Stimulated activated CD8-positive, alpha-beta memory T cell treated with anti-CD3 and anti-CD28 coated beads, Interleukin-4, amount 100 ng/mL, for 48 hours (primary cell): ENCODE measurements at places on chromosomes 1 and 21.

DNA sequence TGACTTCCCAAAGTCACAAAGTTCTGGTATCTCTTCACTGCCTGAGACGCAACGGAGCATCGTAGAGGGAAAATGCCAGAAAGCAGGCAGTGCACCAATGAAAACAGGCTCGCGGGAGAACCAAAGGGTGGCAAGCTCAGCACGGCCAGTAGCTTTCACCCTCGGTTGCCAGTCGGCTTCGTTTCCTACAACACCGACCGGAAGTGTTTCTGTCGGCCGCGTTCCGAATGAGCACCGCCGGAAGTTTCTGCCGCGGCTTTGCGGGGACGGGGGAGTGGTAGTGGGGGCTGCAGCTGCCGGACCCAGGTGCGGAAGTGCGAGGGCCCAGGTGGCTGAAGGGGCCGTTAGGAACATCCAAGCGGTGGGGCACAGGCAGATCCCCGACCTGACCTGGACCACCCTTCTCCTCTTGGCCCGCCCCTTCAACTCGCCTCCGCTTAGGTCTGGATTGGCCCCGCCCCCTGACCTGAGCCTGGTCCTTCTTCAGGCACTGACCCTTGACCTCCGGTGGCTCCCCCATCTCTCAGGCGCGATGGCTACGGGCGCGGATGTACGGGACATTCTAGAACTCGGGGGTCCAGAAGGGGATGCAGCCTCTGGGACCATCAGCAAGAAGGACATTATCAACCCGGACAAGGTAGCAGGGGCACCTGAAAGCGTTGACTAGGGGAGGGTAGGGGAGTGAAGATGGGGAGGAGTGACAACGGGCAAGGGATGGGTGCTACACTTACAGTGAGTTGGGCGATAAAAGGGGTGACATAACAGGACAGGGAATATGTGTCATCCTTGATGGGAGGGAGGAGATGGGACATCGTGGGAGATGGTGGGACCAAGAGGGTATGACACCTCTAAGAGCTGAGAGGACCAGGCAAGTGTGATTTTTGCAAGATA is at the start of gene DMAP1:
Gene DMAP1, plus strand, starts transcription at position 250 of the 891 bp plus-strand sequence. Its CDS starts 283 bp downstream, at position 533.
- DNase-seq, result peak; percentile 91

DNA sequence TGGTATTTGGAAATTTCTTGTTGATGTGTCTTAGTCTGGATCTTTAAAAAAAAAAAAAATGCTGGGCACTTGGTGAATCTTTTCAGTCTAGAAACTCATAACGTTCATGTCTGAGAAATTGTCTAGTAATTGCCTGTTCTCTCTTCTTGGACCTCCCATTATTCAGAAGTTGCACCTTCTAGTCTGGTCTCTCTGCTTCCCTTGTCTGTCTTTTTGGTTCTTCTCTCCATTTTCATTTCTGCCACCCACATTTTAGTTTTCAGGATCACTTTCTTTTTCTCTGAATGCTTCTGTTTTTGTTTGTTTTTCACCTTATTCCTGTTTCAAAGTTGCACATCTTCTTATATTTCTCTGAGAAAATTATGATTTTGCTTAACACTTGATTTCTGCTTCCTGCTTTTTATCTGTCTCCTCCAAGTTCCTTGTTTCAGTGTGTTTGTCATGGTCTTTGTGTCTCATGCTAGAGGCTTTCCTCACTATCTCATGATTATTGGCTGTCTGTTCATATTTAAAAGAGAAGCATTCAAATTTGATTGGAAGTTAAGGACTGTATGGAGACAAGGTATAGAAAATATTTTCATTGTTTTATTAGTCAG is 21.3 kb downstream of the BACE2 start:
- no peak for DNase-seq

- DNase-seq, result no peak
These were observed 61.0 kb downstream of the IGSF5 start for GRCh38 chr21:39805983-39806382.

GRCh38 chr1:233503366-233503954 is 110.4 kb upstream of the KCNK1 start:
- DNase-seq, result no peak

DNA sequence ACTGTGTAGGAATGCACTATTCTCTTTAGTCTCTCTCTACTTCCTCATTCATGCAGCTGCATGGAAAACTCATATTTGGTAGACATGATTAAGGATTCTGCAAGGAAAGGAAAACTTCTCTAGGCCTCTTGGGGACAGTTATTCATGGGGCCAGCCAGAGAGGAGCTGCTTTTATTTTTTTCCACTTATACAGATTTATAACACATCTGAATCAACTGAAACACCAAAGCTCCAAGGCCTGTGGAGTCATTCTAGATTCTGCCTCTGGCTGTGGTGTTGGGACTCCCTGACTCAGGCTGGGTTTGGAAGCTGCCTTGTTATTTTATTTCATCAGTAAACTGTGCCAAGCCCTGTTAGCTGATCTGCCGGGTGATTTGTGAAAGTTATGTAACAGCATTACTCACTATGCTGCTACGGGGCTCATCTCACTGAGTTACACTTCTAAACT is 83.9 kb upstream of the EDEM3 start:
- no peak for DNase-seq

- no peak for DNase-seq
These were observed 115.2 kb downstream of the KIAA0319L start for GRCh38 chr1:35441926-35442579.

- no peak for DNase-seq
These were observed 22.5 kb downstream of the NTMT2 start for GRCh38 chr1:170168265-170168664.

- DNase-seq, result no peak
These were observed 112.9 kb downstream of the HLX start for GRCh38 chr1:220991959-220992704.

DNA sequence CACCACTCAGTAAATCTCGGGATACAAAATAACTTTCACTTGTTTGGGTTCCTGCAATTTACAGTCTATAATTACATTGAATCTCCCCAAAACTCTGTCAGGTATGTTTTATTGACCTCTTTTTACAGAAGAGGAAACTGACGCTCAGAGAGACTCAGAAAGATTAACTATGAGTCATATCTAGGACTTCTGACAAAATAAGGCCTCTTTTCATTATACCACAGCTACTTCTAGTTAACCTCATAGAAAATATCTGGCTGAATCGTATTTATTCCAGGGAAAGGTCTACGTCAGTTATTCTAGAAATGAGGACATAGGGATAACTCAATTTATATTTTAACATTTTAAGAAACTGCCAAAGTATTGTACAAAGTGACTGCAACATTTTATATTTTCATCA is 211.1 kb upstream of the FAM78B start:
- DNase-seq, result no peak

DNA sequence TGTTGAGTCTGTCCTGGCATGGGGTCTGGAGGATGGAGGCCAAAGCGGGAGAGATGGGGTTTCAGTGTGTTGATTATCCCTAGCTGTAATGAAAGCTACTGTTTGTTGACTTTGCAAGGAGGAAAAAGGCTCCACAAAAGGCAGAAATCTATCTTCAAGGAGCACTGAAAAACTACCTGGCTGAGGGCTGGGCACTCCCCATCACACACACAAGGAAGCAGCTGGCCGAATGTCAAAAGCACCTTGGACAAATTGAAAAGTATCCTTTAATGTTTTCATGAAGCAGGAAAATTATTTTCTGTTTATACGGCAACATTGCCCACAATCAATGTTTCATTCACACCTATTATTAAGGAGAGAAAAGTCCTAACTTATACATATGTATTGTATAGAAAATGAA is 27.8 kb upstream of the PWP2 start:
- no peak for DNase-seq

- peak; percentile 91 for DNase-seq
These were observed 94.7 kb downstream of the PPIAL4G start for GRCh38 chr1:148388260-148389026.

GRCh38 chr1:81600363-81600762 is 200.4 kb upstream of the ADGRL2 start:
- DNase-seq, result no peak

GRCh38 chr1:235093696-235094592 is 34.7 kb downstream of the TOMM20 start:
- peak; percentile 93 for DNase-seq

DNA sequence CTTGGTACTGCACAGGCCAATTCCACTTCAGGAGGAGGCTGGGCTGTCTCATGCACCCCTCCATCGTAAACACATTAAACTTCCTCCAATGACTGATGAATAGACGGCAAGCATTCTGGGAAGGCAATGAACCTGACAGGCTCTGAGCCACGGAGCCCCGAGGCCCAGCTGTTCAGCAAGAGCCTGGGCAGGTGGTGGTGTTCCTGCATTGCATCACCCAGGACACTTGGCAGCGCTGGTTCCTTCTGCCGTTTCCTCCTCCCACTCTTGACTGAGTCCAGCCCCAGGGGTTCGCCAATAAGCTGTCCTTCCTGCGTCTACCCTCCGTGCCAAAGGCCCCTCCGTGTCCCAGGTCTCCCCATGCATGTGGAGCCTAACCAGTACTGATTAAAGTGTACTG is 109.8 kb downstream of the JAK1 start:
- DNase-seq, result no peak

GRCh38 chr1:52751589-52752483 is 25.6 kb downstream of the ZYG11B start:
- DNase-seq, result no peak

DNA sequence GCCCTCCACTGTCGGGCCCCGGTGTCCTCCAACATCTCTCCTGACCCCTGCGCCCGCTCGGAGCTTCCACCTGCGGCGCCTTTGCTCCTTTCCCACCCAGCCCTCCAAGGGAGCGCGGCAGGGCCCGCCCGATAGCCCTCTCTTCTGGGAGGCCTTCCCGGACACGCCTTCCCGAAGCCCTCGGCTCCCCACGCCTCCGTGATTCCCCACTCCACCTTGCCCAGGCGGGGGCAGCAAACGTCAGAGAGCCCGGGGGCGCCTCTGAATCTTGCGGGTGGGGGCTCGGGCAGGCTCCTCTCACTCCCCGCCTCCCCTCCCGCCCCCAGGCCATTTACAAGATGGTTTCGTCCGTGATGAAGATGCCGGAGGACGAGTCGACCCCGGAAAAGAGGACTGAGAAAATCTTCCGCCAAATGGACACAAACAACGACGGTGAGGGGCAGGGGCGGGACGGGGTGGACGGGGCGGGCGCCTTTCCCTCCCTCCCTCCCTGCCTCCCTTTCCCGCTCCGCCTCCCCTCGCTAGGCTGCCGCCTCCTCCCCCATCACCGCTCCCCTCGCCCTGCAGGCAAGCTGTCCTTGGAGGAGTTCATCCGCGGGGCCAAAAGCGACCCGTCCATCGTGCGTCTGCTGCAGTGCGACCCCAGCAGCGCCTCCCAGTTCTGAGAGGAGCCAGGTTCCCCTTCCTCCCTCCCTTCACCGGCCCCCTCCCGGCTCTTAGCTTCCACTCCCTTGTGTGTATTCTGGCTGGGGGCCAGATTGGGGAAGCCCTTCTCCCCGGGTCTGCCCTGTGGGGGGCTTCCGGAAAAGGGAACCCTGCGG is 7.1 kb downstream of the HPCA start:
- peak; percentile 44 for DNase-seq

GRCh38 chr21:39800311-39800710 is 55.3 kb downstream of the IGSF5 start:
- no peak for DNase-seq

- DNase-seq, result no peak
These were observed 112.3 kb upstream of the IFFO2 start for GRCh38 chr1:19068639-19069276.

GRCh38 chr1:201470581-201470980 is 1.6 kb upstream of the PHLDA3 start:
- DNase-seq, result no peak

DNA sequence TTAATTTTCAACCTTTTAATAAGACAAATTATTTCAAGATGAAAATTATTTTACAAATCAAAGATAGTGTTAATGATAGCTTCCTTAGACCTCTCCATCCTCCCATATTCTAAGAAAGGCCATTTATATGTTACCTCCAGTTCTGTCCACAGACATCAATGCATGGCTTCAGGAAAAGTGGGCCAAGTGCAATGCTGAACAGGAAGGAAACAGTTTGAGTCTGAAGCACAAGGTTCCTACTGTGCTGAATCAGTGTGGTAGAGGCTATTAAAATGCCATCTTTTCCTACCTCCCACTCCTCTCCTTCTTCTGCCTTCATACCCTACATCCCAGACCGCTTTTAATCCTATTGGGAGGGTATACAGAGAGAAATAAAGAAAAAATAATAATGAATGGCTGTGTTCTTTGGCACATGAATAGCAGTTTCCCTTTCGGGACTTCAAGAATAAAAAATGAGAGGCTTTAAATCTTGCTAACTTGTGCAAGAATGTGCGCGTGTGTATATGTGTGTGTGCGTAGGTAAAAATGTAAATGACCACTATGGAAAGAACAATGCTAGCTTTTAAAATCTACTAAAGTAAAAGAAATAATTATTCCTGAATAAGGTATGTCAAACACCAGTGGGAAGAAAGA is 62.6 kb upstream of the C1orf105 start:
- DNase-seq, result no peak

DNA sequence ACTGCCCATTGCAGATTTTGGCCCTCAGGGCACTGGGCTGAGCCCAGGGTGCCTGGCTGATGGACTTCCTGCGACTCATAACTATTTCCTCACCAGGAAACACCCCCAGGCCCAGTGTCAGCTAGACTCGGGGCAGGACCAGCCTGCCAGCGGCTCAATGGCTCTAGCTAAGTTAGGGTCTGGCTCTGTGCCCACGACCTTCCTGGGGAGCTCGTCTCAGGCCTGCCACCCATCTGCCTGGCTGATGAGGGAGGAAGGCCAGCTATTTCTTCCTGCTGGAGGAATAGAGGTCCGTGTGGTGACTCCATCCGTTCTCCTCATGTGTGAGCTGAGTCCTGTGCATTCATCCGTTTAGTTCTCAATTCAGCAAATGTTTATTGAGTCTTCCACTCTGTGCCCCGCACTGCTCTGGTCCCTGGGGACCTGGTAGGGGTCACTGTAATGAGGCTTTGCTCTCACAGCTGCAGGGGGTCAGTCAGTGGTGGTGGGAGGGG is 44.5 kb downstream of the KIRREL1 start:
- no peak for DNase-seq

- peak; percentile 17 for DNase-seq
These were observed at the start of gene NECTIN4 for GRCh38 chr1:161089251-161089924. Gene NECTIN4, minus strand, starts transcription at chr1:161089558. Its CDS starts 262 bp downstream, at chr1:161089296.

- DNase-seq, result no peak
These were observed 23.6 kb downstream of the DISP3 start for GRCh38 chr1:11502516-11502915.

- no peak for DNase-seq
These were observed 29.3 kb upstream of the SRSF10 start for GRCh38 chr1:24009406-24009805.

- no peak for DNase-seq
These were observed 58.8 kb downstream of the MRPS6 start for GRCh38 chr21:34132202-34132601.

GRCh38 chr1:238764779-238765178 is 621.6 kb upstream of the CHRM3 start:
- no peak for DNase-seq
